Activated naive CD4-positive, alpha-beta T cell treated with anti-CD3 and anti-CD28 coated beads, Interleukin-2, amount 10 ng/mL, durations not matched to agents 7 days and 5 days (primary cell): ENCODE measurements at places on chromosomes 12 and 14.

- H3K27me3 ChIP-seq, result no peaks in the 10 kb centered on the region
- H3K27ac ChIP-seq, result no peak overlapping the region
- DNase-seq, result no peak
- H3K36me3 ChIP-seq, result no peaks in the 10 kb centered on the region
- H3K4me3 ChIP-seq, result no peak overlapping the region
These were observed 24.8 kb downstream of the RGS6 start for GRCh38 chr14:71956920-71957563.

DNA sequence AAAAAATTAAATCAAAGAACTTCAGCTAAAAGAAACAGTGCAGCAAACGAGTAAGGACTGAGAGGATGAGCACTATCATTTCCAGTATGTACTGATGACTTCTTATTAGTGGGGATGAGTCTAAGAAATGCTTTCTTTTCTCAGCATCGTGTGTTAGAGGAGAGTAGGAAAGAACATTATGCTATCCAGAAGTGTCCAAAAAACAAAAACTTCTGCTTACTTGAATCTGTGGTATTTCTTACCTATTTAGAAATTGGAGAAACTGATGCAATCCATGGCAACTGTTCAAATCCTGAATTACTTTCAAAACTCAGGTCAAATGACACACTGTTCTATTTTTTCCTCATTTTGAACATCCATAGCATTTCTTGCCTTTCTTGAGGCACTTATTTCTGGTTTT lies 23.7 kb downstream of the ABCD2 start:
- DNase-seq, result no peak
- H3K4me3 ChIP-seq, result no peak overlapping the region
- peaks cover 53% of the 10 kb centered on the region for H3K36me3 ChIP-seq
- H3K27ac ChIP-seq, result no peak overlapping the region
- H3K4me1 ChIP-seq, result peaks cover 12% of the 10 kb centered on the region

DNA sequence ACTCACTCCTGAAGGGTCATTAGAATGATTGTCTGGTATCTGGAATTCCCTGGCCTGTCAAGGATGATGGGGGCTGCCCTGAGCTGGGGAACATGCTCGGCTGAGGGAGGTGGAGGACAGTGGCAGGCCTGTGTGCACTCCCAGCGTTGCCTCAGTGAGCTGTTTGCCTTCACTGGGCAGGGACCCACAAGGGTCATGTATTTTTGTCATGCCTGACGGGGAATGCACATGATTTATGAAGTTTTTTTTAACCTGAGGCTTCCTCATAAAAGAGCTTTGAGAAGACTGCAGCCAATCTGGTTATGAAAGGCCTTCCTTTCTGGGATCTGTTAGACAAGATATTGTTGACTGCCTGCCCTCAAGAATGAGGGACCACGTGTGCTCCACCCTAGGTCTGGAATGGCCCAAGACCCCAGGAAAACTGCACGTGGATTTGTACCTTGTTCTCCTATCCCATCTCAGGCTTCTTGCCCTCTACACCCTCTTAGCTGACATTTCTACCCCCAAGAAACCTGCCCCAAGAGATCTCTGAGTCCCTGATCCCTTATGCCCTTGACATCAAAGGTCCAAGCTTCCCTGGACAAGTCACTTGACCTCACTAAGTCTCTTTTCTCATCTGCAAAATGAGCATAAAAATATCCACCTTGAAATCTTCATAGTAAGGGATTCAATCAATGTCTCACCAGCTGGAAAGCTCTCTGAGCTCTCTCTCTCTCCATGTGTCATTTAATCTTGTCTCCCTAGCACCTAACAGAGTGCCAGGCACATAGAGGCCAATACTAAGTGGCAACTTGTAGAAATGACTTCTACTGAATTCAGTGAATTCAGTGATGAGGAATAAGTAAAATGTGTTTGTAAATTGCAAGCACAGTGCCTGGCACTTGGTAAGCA lies 24.5 kb upstream of the COL2A1 start:
- H3K27me3 ChIP-seq, result peaks cover 49% of the 10 kb centered on the region
- no peak for DNase-seq
- no peak overlapping the region for H3K27ac ChIP-seq
- H3K4me3 ChIP-seq, result no peak overlapping the region
- no peaks in the 10 kb centered on the region for H3K36me3 ChIP-seq

GRCh38 chr12:58703866-58704265 lies 216.4 kb downstream of the LRIG3 start:
- DNase-seq, result no peak
- no peaks in the 10 kb centered on the region for H3K36me3 ChIP-seq
- no peak overlapping the region for H3K4me3 ChIP-seq
- no peak overlapping the region for H3K27ac ChIP-seq
- H3K27me3 ChIP-seq, result no peaks in the 10 kb centered on the region

- no peaks in the 10 kb centered on the region for H3K4me1 ChIP-seq
- no peak overlapping the region for H3K27ac ChIP-seq
- no peaks in the 10 kb centered on the region for H3K36me3 ChIP-seq
- no peak for DNase-seq
- H3K27me3 ChIP-seq, result no peaks in the 10 kb centered on the region
These were observed 19.3 kb upstream of the CCER1 start for GRCh38 chr12:90974286-90974685.

- H3K27me3 ChIP-seq, result no peaks in the 10 kb centered on the region
- no peak for DNase-seq
- peak overlapping the region; percentile 80 for H3K4me3 ChIP-seq
These were observed 66.5 kb downstream of the DAD1 start for GRCh38 chr14:22522466-22522957.

- peaks cover 80% of the 10 kb centered on the region for H3K4me1 ChIP-seq
- H3K36me3 ChIP-seq, result peaks cover 8% of the 10 kb centered on the region
- H3K4me3 ChIP-seq, result no peak overlapping the region
These were observed 8.1 kb upstream of the P2RX7 start for GRCh38 chr12:121124402-121125109.

DNA sequence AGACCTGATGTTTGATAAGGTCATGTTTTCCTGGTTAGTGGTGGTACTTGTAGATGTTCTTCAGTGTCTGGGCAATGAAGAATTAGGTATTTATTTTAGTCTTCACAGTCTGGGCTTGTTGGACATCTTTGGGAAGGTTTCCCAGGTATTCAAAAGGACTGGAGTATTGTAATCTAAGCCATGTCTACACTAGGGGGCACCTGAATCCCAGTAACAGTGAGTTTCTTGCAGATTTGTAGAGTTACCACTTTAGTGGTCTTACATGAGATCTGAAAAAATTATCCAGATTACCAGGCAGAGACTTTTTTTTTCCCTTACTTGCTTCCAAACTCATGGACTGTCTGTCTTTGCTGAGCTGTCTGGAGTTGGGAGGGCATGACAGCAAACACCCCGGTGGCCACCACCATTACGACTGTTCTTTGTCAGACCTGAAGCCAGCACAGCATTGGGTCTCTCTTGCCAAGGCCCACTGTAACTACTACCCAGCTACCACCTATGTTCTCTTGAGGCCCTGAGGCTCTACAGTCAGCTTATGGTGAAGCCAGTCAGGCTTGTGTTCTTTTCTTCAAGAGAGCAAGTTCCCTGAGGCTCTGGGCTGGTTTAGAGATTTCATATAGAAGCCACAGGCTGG lies 820.7 kb upstream of the FBXO33 start:
- no peak overlapping the region for H3K4me3 ChIP-seq
- H3K27me3 ChIP-seq, result no peaks in the 10 kb centered on the region
- H3K27ac ChIP-seq, result no peak overlapping the region
- no peaks in the 10 kb centered on the region for H3K36me3 ChIP-seq

DNA sequence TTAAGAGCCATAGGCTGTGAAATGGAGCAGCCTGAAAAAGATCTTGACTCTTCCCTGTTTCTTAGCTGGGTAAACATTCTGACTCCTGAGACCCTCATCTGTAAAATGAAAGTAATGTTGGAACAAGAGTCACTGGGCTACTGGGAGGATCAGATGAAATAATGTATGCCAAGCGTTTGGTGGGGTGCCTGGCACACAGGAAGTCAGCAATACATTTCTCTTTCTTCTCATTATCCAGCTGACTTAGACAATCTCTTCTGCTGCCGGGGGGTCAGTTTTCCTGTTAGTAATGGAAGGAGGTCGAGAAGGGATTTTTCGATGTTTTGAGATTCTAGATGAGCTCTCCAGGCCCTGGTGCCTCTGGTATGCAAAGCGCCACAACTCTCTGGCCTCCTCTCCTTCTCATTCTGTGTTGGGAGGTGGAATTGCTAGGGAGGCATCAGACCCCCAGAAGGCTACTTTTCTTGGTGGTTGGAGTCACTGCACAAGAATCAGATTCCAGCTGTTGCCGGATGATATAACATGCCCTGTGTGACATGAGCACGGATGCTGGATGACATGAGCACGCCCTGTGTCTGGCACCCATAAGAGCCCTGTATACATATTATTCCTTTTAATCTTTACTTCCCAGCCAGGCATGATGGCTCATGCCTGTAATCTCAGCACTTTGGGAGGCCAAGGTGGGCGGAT lies 4.3 kb downstream of the OASL start:
- H3K4me1 ChIP-seq, result peaks cover 70% of the 10 kb centered on the region
- DNase-seq, result no peak
- peak overlapping the region; percentile 5 for H3K4me3 ChIP-seq
- H3K27ac ChIP-seq, result peak overlapping the region; percentile 93
- H3K27me3 ChIP-seq, result no peaks in the 10 kb centered on the region

GRCh38 chr14:101876555-101876938 lies 87.8 kb upstream of the DYNC1H1 start:
- peak; percentile 83 for DNase-seq
- peaks cover 61% of the 10 kb centered on the region for H3K4me1 ChIP-seq
- peak overlapping the region; percentile 87 for H3K27ac ChIP-seq
- H3K4me3 ChIP-seq, result peak overlapping the region; percentile 47
- H3K36me3 ChIP-seq, result peaks cover 51% of the 10 kb centered on the region

GRCh38 chr12:80271780-80272179 lies 172.3 kb upstream of the PTPRQ start:
- no peaks in the 10 kb centered on the region for H3K4me1 ChIP-seq
- H3K36me3 ChIP-seq, result no peaks in the 10 kb centered on the region
- no peak overlapping the region for H3K27ac ChIP-seq
- H3K4me3 ChIP-seq, result no peak overlapping the region

- no peaks in the 10 kb centered on the region for H3K27me3 ChIP-seq
- DNase-seq, result no peak
- peaks cover 18% of the 10 kb centered on the region for H3K4me1 ChIP-seq
- no peak overlapping the region for H3K4me3 ChIP-seq
- H3K27ac ChIP-seq, result no peak overlapping the region
- no peaks in the 10 kb centered on the region for H3K36me3 ChIP-seq
These were observed 15.4 kb downstream of the GLTP start for GRCh38 chr12:109864916-109865315.

- H3K27ac ChIP-seq, result no peak overlapping the region
- no peaks in the 10 kb centered on the region for H3K27me3 ChIP-seq
- no peak overlapping the region for H3K4me3 ChIP-seq
These were observed 277.9 kb downstream of the IPO8 start for GRCh38 chr12:30417697-30418231.

DNA sequence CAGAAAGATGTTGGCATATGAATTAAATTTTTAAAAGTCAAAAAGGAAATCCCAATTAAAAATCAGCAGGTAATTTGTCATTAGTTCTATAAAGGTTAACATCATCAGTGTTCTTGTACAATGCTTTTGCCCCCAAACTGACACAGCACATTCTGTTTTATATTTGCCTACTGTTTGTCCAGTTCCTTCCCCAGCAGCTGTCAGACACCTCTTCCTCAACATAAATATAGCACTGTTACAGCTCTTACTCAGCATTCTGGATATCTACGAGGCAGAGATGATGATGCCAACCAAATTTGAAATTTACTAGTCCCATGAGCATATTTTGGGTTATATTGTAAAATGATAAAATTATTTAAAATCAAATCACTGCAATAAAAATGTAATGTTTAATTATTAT lies 124.6 kb downstream of the SINHCAF start:
- no peak overlapping the region for H3K4me3 ChIP-seq
- H3K4me1 ChIP-seq, result peaks cover 13% of the 10 kb centered on the region
- H3K27me3 ChIP-seq, result peaks cover 8% of the 10 kb centered on the region
- no peaks in the 10 kb centered on the region for H3K36me3 ChIP-seq

- H3K4me1 ChIP-seq, result no peaks in the 10 kb centered on the region
- peaks cover 4% of the 10 kb centered on the region for H3K36me3 ChIP-seq
- H3K27ac ChIP-seq, result no peak overlapping the region
- no peak overlapping the region for H3K4me3 ChIP-seq
- peak; percentile 10 for DNase-seq
- no peaks in the 10 kb centered on the region for H3K27me3 ChIP-seq
These were observed 376.7 kb downstream of the ALG10 start for GRCh38 chr12:34398706-34399630.

- peaks cover 5% of the 10 kb centered on the region for H3K36me3 ChIP-seq
- H3K4me3 ChIP-seq, result no peak overlapping the region
- H3K27ac ChIP-seq, result no peak overlapping the region
- H3K4me1 ChIP-seq, result no peaks in the 10 kb centered on the region
- H3K27me3 ChIP-seq, result no peaks in the 10 kb centered on the region
These were observed 43.9 kb downstream of the TMTC3 start for GRCh38 chr12:88185988-88186387.

DNA sequence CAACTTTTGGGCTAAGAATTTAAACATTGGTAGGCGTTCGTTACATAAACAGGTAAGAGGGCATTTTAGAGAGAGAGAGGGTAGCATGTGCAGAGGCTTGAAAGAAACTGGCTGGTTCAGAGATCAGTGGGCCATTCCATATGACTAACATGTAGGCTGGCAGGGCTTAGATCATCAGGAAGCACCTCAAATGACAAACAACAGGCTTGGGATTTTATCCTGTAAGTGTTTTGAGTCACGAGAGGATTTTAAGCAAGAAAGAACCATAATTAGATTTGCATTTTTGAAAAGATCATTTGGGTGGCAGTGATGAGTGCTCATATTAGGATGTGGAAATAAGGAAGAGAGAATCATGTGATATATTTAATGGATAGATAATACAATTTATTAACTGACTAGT lies 8.7 kb upstream of the PLEKHA5 start:
- H3K4me1 ChIP-seq, result no peaks in the 10 kb centered on the region
- H3K27me3 ChIP-seq, result no peaks in the 10 kb centered on the region
- DNase-seq, result no peak
- no peak overlapping the region for H3K4me3 ChIP-seq
- H3K27ac ChIP-seq, result no peak overlapping the region
- no peaks in the 10 kb centered on the region for H3K36me3 ChIP-seq

DNA sequence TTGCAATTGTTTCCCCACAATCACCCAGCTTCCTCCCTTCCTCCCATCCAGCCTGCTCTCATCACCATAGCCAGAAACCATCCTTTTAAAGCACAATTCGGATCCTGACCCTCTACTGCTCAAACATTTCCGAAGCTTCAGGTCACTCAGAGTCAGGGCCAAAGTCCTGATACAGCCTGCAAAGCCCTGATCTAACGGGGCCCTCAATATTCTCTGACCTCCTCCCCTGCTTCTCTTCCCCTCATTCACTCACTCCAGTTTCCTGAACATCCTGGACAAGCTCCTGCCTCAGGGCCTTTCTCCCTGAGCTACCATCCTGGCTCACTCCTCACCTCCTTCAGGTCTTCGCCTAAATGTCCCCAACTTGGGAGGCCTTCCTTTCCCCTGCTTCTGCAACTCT lies 46.1 kb downstream of the PITPNM2 start:
- peaks cover 47% of the 10 kb centered on the region for H3K36me3 ChIP-seq
- H3K4me3 ChIP-seq, result no peak overlapping the region
- H3K27ac ChIP-seq, result peak overlapping the region; percentile 22
- no peaks in the 10 kb centered on the region for H3K27me3 ChIP-seq
- DNase-seq, result no peak
